ENCODE measurements at places on chromosomes 12 and 14.

- DNase-seq: no peak
Measured at GRCh38 chr12:12665194-12665593, 30.8 kb downstream of the GPR19 start.

GRCh38 chr14:64208981-64209380, 85.2 kb downstream of the ESR2 start:
- DNase-seq: no peak

DNA sequence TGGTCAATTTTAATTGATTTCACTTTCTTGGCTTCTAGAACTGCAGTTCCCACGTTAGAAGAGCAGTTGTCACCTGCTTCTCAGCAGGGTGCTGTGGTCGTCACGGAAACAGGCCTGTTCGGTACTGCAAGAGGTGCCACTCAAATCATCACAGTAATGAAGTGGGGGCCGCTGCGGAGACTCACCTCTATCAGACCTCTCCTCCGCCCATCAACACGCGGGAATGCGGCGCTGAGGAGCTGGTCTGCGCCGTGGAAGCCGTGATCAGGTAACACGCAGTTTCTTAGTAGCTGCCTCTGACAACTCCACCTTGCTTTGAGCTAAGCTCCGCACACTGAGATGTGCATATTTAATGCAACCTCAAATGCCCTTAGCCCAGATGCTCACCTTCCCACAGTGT, 107.2 kb downstream of the UNC79 start:
- no peak for DNase-seq

DNA sequence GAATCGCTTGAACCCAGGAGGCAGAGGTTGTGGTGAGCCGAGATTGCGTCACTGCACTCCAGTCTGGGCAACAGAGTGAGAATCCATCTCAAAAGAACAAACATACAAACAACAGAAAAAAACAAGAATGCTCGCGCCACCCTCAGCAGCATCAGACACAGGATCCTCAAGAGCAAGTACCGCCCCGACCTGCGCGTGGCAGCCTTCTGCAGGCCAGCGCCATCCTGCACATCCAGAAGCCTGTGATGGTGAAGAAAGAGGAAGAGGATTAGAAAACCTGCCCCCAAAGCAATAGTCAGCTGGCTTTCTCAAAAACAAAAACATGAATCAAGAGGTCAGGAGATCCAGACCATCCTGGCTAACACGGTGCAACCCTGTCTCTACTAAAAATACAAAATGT, 30.0 kb upstream of the EID3 start:
- no peak for DNase-seq

DNA sequence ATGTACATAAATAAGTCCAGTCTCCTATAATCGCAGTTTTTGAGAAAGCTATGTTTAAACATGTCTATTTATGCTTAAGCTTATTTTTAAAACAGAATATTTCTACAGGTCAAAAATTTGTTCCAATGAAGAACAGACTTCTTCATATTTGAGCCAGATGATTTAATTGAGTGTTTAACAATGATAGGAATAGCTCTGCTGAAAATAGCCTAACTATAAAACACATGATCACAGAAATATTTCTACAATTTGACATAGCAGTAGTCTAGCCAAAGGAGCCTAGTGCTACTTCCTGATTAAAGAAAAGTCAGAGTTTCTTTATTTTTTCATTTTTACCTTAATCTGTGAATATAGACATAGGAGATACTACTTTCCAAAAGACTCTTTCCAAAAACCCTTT, 29.4 kb downstream of the DCP1B start:
- DNase-seq: no peak

GRCh38 chr14:100849115-100849781, 23.3 kb downstream of the MEG3 start:
- DNase-seq: no peak

DNA sequence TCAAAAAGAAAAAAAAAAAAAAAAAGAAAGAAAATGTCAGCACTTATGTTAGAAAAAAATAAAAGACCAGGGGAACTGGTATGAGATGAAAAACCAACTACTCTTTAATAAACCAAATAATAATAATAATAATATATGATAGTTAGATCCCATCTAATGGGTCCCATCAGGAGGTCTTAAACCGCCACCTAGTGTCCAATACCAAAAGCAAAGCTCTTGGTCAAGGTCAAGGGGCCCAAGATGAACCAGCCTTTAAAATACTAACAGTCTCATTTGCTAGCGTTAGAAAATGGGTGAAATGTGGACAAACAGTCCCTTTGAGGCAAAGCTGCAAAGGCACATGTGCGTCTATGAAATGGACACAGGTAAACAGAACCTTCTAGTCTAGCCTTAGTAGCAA, 12.3 kb downstream of the BRAP start:
- DNase-seq: no peak

DNA sequence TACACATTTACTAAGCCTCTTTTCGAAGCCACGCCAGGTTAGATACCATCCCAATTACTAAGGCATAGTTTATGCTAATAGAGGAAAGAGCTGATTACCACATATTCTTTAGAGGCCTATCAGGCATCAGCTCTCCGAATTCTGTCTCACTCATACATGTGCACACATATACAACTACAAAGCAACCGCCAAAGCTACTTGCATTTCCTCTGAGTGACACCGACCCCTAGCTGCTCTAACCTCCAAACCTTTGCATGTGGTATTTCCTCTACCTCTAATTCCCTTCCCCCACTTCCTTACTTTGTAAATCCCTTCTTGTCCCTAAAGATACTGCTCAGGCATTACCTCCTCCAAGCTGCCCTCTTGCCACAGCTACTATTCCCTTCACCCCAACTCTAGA, 107.2 kb downstream of the DUSP6 start:
- DNase-seq: no peak

- DNase-seq: no peak
Measured at GRCh38 chr14:37384870-37385596, 187.3 kb downstream of the MIPOL1 start.

DNA sequence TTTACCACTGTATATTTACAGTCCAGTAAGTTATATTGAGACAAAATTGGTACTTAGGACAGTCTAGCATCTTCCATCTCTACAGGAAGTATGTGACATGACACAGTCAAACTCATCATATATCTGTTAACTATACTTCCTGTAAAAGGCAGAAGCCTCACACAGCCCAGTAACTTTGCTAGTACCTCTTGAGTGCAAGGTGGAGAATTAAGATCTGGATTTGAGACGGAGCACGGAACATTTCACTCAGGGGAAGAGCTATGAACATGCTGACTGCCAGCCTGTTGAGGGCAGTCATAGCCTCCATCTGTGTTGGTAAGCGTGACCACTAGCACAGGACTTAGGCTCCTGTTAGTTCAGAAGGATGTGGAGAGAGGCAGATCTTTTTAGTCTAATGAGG, 333.7 kb upstream of the OR4E1 start:
- DNase-seq: no peak

DNA sequence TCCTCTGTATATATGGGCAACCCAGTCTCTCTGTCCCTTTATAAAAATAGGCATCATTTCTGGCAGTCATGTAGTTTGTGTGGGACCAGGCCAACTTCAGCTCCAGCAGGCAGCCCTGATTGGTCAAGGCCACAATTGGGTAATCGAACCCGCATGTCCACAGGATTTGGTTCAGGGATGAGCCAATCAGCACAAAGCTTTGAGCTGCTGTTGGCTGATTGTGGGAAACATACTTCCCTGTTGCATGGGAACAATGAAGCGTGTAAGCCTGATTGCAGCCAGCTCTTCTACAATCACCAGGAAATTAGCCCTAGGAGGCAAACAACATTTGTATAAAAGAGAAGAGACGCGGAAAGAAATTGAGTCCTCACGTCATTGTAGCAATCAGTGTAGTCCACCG, 328.6 kb downstream of the PCNX1 start:
- DNase-seq: no peak

- no peak for DNase-seq
Measured at GRCh38 chr12:91492648-91493047, 310.0 kb upstream of the DCN start.

GRCh38 chr12:108299516-108299915, 39.6 kb downstream of the CMKLR1 start:
- DNase-seq: no peak

GRCh38 chr14:68074765-68075381, 255.3 kb downstream of the RAD51B start:
- no peak for DNase-seq

DNA sequence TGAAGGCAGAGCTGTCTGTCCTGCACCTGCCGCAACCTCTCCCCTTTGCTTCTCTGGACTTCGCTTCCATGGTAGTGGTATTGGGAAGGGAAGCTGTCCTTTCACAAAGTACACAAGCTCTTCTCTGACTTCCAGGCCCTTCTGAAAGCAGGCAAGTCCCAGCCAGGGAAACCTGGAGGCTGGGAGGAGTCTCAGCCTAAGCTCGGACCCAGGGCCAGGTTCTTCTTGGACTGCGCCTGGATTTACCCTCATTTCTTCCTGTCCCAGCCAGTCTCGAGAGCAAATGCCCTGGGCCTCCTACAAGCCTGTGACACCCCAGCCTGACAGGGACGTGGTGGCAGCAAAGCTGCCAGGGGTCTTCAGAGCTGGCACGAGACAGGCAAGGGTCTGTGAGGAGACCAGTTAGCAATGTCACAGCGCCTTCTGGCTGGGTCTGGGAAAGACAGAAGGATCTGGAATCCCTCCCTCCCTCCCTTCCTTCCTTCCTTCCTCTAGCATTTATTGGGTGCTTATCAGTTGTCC, 22.4 kb downstream of the ISCA2 start:
- DNase-seq: no peak

- DNase-seq: no peak
Measured at GRCh38 chr14:35374263-35374712, 30.3 kb downstream of the NFKBIA start.

All from esophagus squamous epithelium (tissue), 5 donors.